ENCODE measurements at places on chromosomes 7 and 10.

- DNase-seq = peak; percentile 76
Measured at GRCh38 chr7:117582219-117582704, 102.4 kb downstream of the CFTR start.

DNA sequence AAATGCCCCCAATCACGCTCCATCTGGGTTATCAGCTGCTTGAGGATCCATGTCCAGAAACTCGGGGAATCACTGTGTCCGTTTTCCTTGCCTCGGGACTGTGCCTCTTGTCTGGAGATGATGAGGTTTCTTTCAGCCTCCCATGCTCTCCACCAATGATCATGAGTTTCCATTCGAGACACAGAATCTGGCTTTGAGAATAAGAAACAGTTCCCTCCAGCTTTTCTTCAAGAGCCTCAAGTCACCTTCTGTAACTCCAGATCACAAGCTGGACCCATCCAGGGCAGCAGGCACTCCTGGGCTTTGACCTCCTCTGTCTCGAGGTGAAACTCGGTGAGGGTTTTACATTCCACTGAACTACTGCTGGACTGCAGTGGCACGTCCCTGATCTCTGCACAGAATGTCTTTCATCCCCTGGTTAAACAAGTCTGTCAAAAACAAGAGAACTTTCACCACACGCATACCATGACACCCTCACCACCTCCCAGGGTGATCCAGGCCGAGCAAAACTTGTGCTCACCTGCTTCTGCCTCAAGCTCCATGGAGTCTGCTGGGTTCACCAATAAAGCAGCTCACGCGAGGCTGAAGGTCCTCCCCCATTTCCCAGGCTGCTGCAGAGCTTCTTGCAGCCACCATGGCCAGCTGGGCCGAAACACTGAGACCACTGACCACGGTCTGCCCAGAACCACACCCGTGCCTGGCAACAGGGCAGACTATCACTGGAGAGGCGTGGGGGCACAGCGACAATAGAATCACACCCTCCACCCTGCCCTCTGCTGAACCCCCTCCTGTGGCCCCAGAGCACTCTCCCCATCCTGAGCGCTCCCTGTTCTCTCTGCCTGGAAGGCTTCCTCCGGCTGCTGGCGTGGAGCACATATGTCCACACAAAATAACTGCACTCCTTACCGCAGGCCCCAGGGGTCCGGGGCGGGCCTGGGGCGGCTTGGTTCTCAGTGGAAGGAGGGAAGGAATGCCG is 25.1 kb downstream of the MAT1A start:
- no peak for DNase-seq

GRCh38 chr7:135168001-135168400 is 2.5 kb downstream of the CYREN start:
- DNase-seq = no peak

GRCh38 chr7:132069306-132069705 is 507.0 kb downstream of the PLXNA4 start:
- no peak for DNase-seq

- DNase-seq = no peak
Measured at GRCh38 chr10:84583501-84583900, 255.1 kb downstream of the CCSER2 start.

GRCh38 chr7:149293338-149293737 is 31.3 kb downstream of the ZNF783 start:
- DNase-seq = no peak

GRCh38 chr7:8442051-8442813 is 8.8 kb downstream of the NXPH1 start:
- DNase-seq = peak; percentile 55

DNA sequence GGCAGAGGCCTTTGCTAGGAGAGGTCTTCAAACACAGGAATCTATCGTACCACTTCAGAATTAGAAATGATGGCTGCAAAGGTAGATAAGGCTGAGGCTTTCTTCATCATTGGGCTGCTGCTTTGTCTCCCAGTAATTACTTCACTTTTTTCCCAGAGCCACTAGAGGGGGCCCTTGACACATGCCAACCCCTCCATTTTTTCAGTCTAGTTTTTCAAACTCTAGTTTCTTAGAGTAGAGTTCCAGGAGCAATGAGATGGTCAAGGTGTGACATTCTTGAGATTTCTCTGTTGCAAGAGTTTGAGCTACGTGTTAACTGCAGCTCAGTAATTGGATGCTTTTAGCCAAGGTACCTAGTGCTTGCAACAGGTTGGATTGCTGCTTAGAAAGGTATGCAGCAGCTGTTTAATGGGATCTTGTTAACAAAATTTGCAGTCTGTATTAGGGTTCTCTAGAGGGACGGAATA is 33.8 kb upstream of the RBM20 start:
- peak; percentile 87 for DNase-seq

DNA sequence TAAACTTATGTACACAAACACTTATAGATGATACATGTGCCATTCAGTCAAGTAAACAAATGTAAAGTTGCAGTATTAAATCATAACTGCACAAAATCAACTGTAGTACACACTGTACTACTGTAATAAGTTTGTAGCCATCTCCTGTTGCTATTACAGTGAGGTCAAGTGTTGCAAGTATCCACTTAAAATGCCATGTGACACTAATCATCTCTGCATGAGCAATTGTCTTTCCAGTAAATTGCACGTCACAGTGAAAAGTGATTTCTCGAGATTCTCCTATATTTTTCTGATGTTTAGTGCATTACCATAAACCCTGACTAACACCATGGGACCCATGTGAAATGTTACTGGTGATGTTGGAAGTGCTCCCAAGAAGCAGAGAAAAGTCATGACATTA is 293.3 kb upstream of the SP4 start:
- no peak for DNase-seq

DNA sequence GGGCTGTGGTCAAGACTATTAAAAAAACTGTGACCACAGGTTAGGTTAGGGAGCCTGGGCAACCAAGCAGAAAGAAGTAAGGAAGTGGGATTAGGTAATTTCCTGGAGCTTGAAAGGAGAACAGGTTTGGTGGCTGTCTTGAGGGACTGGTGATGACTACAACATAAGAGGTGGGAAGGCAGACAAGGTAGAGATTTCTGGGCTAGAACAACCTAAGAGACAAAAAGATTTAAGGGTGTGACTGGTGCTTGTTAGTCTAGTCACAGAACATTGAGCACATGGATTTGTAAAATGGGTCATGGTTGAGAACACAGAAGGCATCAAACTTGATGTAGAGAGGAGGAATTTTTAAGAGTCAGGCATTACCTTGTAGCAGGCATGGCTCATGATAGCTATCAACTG is 123.7 kb upstream of the ASAH2 start:
- DNase-seq = peak; percentile 17

DNA sequence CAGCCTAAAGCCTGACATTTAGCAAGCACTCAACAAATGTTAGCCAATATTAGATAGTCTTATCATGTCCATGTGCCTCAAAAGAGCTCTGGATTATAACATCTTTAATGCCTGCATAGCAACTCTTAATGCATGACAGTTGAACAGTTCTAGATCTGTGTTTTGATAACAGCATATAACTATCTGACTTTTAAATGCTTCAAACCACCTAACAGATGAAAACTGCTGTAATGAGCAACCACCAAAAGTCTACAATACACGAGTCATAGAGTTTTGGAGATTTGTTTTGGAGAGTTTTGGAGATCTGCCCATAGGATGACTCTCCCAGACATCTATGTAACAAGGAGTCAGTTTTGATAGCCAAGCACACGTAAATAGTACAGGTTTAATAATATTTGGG is 227.3 kb downstream of the TWIST1 start:
- no peak for DNase-seq

DNA sequence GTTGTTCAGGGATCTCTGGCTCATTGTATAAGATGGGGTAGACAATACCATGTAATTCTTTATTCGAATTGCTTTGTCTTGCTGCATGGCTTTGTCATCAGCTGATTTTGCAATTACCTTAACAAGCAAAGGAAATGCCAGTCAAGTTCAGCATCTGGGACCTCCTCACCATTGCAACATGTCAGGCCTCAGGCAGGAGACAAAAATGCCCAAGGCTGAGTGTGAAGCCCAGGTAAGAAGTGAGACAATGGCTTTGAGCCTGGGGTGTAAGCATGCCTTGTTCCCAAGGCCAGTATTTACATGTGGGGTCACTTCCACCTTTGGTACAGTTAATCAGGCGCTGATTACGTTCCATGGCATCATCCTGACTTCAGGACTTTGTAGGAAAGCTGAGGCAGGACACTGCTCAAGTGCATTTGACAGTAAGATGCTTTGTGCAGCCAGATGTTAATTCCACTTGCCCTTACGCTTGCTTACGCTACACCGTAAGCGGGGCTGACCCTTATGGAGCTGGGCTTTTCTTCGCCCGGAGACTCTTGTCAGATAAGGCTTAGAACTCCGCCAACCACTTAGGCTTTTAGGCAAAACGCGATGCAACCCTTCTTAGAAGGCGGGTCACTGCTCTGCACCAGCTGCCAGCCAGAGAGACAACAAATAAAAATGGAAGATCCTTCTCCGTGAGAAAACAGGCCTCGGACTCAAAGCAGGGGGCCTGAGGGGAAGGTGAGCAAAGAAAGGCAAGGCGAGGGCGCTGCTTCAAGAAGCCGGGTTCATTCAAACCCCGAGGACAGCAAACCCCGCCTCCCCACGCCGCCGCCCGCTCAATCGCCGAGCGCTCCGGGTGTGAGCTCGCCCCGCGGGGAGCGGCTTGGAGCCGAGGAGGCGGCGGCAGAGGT is 1.3 kb upstream of the SP4 start:
- no peak for DNase-seq

GRCh38 chr7:29309041-29309854 is 114.7 kb downstream of the CHN2 start:
- no peak for DNase-seq

DNA sequence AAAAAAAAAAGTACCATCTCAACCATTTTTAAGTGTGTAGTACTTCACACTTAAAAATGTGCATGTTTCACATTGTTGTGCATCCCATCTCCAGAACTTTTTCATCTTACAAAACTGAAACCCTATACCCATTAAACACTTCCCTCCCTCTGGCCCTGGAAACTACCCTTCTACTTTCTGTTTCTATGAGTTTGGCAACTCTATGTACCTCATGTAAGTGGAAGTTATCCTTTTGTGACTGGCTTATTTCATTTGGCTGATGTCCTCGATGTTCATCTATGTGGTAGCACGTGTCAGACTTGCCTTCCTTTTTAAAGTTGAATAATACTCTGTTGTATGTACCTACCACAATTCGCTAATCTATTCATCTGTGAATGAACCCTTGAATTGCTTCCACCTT is 12.2 kb downstream of the KCNMA1 start:
- no peak for DNase-seq

DNA sequence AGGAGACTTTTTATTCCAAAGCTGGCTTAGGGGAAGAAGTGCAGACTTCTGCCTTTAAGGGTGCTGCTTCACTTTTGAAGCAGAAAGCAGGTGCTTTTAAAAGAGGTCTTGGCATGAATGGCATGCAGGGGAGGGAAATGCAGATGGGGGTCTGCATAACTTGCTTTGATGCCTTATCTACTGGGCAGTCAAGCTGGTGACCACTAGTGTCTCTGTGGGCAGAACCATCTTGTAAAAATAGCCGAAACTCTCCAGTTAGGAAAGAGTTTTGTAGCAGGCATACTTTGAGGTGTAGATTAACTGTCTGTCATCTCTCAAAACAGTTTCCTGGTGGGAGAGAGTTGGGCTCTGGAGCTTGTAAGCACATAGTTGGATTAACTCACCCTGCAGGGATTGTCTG is 9.9 kb upstream of the CTNNA3 start:
- DNase-seq = peak; percentile 32

DNA sequence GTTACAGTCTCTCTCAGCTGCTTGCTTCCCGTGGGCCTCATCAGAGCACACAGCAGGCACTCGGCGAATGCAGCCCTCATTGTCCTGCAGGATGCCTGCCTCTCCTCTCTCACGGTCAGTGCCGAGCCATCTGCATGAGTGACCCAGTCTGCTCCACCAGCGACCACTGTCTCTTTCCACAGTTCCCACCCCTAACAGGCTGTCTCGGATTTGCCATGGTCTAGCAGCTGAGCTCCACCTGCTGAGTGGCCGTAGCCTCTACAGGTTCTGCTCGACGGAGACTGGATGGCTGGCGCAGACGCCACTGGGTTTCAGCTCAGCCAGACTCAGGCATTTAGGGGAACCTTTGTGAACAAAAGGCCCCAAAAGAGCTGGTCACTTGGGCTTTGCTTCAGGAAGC is 209.4 kb upstream of the FOXK1 start:
- peak; percentile 8 for DNase-seq

DNA sequence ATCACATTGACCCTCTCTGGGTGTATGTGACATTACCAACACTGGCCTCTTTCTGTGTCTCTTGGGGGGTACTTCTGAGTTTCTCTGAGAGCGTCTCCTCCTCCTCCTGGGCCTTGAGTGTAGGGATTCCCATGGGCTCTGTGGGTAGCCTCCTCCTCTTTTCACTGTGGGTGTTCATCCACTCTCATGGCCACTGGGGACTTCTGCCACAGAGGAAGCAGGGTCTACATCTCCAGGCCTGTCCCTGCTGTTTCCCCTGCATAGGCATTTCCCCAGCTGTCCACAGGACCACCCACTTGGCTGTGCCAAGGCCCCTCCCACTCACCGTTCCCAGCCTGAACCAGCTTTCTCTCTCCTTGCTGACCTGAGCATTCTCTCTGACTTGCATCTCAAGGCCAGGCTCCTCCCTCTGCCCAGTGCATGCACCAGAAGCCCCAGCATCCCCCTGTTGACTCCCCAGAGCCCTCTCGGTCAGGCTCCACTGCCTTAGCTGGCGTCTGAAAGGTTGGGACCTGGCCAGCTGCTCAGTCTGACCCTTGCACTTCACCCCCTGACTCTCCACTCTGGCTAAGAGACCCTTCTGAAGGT is 487.6 kb downstream of the GLRX3 start:
- DNase-seq = peak; percentile 52

DNA sequence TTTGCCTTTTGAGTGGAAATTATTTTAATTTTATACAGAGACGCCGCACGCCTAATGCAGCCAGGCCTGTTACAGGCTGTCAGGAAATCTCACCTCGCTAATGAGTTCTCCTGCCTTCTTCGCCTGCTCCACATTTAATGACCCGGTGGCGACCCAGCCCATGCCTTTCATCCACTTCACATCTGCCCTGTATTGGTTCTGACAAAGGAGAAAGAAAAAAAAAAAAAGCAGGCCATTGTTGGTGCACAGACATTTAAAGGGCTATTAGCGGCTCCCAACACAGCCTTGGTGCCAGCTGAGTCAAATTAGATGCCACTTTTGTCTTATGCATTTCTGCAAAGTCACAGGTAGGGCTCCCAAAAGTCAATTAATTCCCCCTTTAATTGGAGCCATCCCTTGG is 43.3 kb downstream of the NRAP start:
- no peak for DNase-seq

DNA sequence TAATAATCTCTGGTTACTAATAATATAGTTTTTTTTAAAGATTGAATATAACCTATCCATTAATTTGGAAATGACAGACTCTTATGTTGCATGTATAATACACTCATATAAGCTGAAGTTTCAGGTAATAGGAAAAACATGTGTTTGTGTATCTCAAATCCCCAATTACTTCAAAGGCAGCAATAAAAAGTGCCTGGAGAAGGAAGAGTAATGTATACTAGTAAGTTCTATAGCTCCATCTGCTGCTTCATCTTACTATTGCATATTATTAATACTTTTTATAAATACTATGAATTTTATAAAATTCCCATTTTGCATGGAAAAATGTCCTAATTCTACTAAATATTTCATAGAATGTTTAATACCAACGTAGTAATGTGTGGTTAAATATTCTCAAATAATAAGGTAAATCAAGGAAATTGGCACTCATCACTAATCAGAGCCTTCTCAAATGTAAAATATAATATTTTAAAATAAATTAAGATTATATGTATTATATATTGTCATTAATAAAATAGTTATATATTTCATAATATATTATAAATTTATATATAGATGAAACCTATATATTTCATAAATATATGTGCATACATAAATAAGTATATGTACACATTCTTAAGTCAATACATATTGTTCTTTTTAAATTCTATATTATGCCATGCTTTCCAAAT is 311.9 kb downstream of the HGF start:
- DNase-seq = no peak

GRCh38 chr10:48943096-48943495 is 3.5 kb upstream of the LRRC18 start:
- DNase-seq = no peak

Data from ELF-1 (cell line).